NCI-H774 (cell line): ENCODE measurements at places on chromosomes 3 and 15.

DNA sequence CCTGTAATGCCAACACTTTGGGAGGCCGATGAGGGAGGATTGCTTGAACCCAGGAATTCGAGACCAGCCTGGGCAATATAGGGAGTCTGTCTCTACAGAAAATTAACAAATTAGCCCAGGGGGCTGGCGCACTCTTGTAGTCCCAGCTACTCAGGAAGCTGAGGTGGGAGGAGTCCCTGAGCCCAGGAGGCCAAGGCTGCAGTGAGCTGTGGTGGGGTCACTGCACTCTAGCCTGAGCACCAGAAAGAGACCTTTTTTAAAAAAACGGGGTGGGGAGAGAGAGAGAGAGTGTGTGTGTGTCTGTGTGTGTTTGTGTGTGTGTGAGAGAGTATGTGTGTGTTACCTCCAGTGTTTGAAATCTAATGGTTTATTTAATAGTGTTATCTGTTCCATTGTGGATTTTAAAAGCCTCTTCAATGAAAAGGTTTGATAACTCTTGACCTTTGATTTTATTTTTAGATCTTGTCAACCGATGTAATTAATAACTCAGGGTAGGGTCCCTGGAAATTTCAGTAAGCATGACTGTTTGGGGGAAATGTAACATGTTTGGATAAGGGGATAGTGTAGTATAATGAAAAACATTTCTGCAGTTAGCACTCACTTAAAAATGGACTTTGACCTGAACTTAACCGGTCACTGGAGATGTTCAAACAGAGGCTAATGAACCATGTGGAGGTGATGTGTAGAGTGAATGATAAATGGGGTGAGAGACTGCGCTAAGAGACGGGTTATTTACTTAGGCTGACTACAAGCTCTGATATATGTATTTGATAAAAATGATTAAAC lies 29.7 kb downstream of the LRCH3 start:
- DNase-seq = no peak

DNA sequence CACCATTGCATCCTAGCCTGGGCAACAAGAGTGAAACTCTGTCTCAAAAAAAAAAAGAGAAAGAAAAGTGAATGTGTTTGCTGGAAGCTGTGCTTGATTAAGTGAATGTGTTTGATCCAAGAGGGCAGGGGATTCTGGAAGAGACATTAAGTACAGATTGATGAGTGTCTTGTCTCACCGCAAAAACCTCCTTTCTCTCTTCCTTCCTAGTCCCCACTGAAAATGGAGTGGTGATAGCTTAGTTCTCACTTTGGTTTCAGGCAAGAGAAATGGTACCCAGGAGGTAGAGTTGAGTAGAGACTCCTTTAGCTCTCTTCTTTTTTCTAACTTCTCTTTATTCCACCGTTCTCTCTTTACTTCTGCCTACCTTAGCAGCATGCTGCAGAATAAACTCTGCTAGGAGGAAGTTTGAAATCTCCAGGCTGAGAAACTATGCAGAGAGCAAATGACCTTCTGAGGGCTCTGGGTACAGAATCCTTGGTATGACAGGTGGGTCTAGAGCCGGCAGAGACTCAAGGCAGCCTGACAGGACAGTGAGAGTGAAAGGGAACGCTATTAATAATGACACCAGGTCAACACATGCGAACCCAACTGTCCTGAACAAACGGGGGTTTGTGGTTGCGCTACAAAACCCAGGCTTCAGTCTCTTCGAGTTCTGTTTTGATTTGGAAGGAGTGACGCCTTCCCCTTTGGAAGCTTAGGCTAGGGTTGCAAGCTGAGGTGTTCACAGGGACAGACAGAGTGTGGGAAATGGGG lies 74.9 kb downstream of the SMAD3 start:
- DNase-seq = no peak

GRCh38 chr15:66131200-66131599 lies 122.3 kb downstream of the MEGF11 start:
- no peak for DNase-seq

- DNase-seq = peak; percentile 92
Observed at GRCh38 chr3:176939022-176939817, 258.1 kb downstream of the TBL1XR1 start.

GRCh38 chr3:131772269-131773026 lies 262.4 kb downstream of the CPNE4 start:
- DNase-seq = no peak
